ENCODE measurements at places on chromosomes 3 and 15.

DNA sequence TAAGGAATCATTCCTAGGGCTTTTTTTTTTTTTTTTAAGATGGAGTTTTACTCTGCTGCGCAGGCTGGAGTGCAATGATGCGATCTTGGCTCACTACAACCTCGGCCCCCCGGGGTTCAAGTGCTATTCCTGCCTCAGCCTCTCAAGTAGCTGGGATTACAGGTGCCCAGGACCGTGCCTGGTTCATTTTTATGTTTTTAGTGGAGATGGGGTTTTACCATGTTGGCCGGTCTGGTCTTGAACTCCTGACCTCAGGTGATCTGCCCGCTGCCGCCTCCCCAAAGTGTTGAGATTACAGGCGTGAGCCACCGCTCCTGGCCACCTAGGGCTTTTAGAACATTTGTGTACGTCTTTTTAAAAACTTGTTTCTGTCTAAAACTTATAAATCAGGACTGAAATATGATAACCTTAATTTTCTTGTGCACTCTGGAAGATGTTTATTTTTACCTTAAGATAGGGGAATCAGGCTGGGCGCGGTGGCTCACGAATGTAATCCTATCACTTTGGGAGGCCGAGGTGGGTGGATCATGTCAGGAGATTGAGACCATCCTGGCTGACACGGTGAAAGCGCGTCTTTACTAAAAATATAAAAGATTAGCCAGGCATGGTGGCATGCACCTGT, 21.8 kb downstream of the PIAS1 start:
- DNase-seq, result no peak

- DNase-seq, result no peak
These were observed 161.5 kb downstream of the TBC1D5 start for GRCh38 chr3:17580901-17581300.

DNA sequence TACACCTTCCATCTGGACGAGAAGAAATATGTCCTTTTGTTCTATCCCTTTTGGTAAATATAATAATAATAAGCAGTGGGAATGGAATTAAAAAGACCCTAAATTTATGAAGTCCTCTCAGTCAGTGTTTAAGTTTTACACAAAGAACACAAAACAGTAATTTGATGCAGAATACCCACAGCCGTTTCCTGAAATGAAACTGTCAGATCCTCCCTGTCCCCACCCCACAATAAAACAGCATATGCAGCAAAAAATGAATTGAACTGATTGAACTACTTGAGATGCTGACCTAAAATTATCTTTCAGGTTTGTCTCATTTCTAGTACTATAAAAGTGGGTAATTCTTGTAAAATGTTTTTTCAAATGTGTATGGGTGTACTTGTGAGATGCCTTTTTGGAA, 2.2 kb upstream of the LRIG1 start:
- DNase-seq, result no peak

GRCh38 chr15:99895189-99895955, 162.1 kb upstream of the LYSMD4 start:
- DNase-seq, result no peak
